Non-pigmented ciliary epithelial cell (primary cell): ENCODE measurements at places on chromosomes 2 and 18.

- DNase-seq: no peak
Observed at GRCh38 chr18:21509062-21509461, 91.4 kb downstream of the ESCO1 start.

DNA sequence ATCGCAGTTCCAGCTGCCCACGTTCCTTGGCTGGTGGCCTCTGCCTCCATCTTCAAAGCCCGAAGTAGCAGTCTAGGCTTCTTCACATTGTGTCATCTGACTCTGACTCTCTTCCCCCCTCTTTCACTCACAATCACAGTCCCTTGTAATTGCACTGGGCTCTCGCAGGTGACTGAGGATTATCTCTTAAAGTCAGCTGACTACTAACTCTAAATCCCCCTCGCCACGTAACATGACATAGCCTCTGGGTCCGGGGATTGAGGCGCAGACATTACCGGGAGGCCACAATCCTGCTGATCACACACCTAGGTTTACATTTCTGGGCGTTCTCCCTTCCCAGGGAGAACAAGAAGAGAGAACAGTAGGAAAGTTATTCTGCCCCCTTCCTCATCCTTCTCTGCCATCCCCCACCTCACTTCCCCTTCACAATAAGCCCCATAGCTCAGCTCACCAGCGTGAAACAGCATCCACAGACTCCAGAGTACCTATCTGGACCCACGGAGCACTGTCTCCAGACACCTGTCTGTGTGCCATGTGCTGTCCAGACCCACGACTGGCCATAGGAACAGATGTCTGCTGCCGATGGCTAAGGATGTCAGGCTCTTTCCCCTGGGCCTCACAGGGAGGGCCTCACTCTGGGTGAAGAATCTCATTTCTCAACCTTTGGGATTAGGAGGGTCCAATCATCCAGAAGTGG is 64.3 kb upstream of the FZD7 start:
- no peak for DNase-seq

DNA sequence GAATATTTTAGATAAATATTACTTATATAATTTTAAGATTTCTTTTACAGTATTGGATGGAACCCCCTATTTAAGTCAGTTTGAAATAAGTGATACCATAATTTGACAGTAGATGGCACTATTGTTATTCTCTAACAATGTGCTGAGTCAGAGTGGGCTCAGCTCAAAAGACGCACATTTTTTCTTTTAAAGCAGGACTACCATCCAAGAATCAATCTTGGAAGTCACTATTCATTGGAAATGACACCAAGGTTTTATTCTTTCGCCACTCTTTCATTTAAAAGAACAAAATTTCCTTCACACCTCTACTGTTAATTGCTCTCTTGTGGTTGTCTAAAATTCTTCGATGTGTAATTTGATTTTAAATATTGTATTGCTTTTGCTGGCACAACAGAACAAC is 32.6 kb upstream of the SPAG16 start:
- peak; percentile 56 for DNase-seq

DNA sequence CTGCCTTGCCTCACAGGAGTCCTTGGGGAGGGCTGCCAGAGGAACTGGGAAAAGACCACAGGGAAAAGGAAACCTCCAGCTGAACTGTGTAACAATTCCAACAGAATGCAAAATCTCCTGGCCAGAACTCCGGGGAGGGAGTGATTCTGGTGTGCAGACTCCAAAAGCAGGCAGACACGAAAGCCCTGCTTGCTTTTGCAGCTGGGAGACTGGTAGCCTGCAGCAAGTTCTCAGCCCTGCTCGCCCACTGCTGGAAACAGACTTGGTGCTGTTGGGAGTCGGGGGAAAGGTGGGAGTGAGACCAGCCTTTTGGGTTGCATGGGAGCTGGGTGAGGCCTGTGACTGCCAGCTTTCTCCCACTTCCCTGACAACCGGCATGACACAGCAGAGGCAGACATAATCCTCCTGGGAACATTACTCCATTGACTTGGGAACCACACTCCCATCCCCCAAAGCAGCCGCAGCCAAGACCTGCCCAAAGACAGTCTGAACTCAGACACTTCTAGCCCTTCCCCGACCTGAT is 26.0 kb upstream of the NMI start:
- DNase-seq: no peak

DNA sequence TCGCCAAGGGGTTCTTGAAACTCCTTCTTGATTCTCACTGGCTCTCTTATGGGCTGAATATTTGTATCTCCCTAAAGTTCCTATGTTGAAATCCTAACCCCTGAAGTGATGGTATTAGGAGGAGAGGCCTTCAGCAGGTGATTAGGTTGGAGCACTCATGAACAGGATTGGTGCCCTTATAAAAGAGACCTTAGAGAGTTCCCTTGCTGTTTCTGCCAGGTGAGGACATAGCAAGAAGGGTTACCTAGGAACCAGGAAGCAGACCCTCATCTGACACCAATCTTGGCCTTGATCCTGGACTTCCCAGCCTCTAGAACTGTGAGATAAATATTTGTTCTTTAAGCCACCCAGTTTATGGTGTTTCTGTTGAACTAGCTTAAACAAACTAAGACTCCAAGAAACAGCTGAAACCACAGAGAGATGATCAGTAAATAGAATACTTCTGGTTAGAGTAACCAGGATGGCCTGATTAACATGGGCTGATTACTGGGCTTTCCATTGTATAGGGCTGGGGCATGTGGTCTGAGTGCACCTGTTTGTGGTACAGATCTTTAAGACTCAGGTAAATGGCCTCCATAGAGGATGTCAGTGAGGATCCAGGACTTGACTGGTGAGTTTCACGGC is 7.7 kb upstream of the CDC42EP3 start:
- DNase-seq: no peak

DNA sequence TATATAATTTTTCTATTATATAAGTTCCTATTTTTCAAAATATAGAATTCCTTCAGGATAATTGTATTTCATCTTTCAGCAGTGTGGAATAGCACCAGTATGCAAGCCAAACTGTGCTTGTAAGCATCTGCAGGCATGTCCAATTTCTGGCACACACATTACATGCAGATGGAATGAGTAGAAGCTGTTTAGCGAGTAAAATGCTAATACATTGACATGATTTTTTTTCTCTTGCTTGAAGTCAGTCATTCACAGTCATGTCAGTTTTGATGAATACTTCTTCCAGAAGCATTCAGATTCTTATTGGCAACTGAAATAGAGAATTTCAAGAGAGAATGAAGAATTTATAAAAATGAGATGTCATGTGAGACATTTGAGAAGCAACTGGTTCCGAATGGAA is 109.4 kb downstream of the CERS6 start:
- no peak for DNase-seq

DNA sequence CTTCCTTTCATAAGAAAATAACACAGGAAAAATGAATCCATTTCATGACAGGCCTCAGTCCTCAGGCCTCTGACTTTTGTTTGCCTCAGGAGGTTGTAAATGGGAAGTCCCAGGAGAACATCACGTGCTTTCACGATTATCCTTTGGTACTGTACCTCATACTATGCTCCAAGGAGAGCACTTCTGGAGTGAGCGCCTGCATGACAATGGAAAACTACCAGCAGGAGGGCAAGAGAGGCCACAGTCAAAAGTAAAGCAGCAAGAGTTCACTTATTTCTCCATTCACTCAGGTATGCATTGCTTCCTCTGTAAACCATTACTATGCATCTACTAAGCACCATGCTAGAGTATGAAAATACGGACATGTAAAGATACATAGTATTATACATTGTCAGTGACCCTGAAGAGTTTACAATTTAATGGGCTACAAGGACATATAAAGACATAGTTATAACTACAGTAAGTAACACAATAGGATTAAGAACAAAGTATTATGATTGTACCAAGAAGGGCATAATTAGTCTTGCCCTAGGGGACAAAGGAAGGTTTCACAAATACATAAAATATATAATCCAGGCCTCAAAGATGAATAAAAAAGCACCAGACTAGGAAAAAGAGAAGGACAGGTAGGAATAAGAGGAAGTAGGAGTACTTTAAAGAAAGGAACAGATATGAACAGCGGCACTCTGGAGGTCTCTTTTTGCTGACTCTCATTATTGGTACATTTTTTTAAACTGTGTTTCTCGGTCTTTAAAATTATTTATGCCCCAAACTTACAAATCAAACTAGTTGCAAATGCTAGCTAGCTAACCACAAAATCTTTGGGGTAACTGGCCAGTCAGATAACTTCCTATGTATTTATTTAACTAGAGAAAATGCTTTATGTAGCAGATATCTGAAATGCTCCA is 806.7 kb downstream of the NRXN1 start:
- no peak for DNase-seq

DNA sequence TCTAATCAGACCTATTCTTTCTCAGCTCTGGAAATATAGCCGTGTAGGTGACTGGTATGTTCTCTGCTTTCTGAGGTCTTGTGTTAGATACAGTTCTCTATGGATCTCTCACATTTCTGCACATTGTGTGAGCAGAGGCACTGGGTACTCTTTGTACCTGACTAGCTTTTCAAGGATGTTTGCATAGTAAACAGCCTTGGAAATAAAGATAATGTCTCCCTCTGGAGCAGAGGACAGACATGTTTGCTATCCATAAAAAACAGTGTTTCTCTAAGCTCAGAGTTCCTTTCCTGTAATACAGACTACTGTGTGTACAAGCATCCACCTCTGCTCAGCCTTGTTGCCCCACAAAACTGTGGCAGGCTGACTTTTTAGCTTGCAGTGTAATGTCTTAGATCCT is 279.2 kb downstream of the CTNNA2 start:
- no peak for DNase-seq

GRCh38 chr2:127392133-127392827 is 4.5 kb upstream of the MAP3K2 start:
- no peak for DNase-seq

DNA sequence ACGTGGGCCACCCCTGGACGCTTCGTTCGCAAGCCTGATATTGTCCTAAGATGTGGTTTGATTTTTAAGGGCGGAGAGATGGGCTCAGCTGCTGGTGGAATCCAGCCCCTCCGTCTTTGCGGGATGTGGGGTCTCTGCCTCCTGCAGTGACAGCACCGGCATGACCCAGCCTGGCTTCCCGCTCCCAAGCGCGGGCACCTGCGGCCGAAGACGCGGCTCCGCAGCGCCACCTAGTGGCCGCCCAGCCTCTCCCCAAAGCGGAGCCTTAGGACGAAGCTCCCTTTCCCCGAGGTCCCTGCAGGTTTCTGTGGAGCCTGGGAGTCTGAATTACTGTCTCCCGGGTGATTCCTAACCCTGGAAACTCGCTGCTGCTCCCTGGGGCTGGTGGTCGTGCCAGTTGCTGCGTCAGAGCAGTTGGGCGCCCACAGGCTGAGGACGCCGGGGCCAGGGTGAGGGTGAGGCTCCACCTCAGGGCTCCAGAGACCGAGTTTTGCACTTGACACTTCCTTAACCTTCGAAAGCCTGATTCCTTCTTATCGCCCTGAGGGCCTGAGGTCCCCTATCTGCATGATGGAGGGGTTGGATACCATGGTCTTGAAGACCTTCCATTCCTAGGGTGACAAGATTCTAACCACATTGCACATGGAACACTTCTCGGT is 137.5 kb downstream of the TPO start:
- DNase-seq: no peak

GRCh38 chr18:41324020-41324791 is 630.8 kb upstream of the PIK3C3 start:
- DNase-seq: no peak

- no peak for DNase-seq
Observed at GRCh38 chr2:121649149-121649595, at the start of gene CLASP1. CLASP1 (minus strand) TSS chr2:121649462; CDS start chr2:121605895, 43,567 bp downstream.

- DNase-seq: no peak
Observed at GRCh38 chr2:12046641-12047040, 300.2 kb downstream of the LPIN1 start.

GRCh38 chr18:66676699-66677098 is 72.8 kb upstream of the CDH19 start:
- DNase-seq: no peak

DNA sequence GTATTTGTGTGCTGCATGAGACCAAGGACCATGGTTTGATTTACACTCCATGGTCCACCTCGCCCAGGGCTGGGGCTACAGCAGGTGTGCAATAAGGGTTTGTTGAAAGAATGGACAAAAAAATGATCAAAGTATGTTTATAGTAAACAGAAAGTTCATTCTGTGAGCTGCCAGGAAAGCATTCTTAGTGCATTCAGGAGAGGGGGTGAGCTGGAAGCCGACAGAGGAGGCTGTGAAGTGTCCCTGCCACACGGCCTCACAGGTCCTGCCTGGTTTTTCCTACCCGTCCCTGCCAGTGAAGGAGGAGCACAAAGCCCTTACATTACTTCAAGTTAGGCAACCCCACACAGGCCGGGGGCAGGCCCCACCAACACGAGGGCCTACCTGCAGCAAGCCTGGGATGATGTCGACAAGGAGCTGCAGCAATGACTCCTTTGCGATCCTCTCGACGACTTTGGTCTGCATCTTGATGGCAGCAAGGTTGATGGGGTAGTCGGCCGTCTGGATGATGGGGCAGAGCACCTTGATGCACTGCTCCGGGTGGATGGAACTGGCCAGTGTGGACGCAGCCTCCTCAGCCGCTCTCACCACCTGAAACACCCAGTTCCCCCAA is 63.2 kb upstream of the TFCP2L1 start:
- no peak for DNase-seq

DNA sequence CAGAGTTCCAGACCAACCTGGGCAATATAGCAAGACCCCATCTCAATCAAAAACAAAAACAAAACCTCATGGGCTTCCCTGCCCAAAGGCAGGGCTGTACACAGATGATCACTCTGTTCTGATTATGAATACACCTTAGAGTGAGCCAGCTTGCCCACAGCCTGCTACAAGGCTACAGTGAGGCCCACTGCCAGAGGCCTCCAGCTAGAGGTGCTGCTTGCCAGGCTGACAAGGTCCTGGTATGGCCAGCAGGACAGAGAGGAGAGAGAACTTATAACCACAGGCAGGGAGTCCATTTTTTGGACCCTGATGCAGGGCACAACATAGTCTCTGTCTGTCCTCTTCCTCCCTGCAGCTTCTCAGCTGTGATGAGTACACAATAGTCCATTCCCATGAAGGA is 41.5 kb downstream of the KANSL3 start:
- DNase-seq: no peak

DNA sequence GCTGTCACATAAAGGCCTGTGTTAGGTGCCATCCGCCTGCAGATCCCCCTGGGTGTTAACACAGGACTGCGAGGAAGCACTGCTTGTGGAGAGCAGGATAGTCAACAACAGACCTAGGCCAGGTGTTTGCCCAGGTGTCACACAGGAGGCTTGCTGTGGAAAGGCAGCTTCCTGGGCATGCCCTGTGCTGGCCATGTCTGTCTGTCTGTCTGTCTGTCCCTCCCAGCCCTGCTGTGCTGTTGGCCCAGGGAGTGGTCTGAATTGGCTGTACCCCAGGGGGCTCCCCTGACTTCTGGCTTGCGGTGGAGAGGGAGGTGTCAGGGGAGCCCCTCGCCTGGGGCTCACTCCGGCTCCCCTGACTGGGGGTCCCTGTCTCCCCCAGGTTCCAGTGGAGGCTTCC is 53.2 kb downstream of the SH3BP4 start:
- no peak for DNase-seq

- DNase-seq: no peak
Observed at GRCh38 chr18:13236411-13236810, 17.9 kb downstream of the LDLRAD4 start.

DNA sequence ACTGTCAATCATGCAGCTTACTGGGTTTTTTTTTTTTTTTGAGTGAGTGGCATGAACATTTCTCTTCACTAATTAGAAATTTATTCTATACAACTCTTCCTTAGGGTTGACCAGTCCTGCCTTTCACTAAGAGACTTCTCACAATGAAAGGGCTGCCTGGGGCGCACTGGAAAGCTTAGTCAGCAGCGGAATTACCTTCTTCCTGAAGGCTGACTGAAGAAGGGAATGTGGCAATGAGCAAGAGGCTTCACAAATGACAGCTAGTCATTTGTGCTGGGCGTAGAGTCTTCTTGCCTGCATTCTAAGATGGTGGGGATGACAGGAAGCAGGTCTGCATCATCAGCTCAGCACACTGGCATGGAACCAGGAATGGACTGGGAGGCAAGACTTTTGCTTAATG is 15.6 kb upstream of the SCN3A start:
- DNase-seq: no peak
